ENCODE measurements at places on chromosomes 1 and 21.

- no peak for DNase-seq
Observed at GRCh38 chr1:219074084-219074728, 99.5 kb upstream of the LYPLAL1 start.

DNA sequence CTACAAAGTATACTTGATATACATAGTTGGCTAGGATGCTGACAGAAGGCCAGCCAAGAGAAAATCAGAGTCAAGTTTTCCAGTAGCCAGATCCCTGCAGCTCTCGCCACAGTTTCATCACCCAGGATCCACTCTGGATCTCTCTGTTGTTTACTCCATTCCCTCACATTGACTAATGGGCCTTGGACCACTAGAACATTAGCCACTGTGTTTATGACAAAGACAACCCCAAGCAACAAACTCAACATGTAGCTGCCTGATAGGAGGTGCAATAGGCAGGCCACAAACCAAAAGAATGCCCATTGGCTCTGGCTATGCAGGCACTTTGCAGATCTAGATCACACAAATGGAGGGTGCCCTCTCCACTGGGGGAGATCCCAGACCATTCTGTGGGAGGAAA, 44.2 kb downstream of the ARHGEF11 start:
- DNase-seq: no peak

DNA sequence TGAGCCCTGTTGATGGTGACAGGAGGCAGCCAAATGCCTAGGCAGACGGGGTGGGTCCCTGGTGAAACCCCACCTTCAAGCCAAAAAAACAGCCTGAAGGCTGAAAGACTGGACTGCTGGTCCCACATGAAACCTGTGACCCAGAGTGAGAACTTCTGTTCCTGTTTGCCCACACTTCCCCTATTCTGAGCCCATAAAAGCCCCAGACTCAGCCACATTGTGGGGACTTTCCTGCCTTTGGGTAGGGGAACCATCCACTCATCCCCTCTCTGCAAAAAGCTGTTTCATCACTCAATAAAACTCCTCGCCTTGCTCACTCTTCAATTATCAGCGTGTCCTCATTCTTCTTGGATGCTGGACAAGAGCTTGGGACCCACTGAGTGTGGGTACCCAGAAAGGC, 25.2 kb downstream of the HTR6 start:
- DNase-seq: no peak

GRCh38 chr1:177790566-177790965, 179.3 kb downstream of the SEC16B start:
- DNase-seq: no peak

DNA sequence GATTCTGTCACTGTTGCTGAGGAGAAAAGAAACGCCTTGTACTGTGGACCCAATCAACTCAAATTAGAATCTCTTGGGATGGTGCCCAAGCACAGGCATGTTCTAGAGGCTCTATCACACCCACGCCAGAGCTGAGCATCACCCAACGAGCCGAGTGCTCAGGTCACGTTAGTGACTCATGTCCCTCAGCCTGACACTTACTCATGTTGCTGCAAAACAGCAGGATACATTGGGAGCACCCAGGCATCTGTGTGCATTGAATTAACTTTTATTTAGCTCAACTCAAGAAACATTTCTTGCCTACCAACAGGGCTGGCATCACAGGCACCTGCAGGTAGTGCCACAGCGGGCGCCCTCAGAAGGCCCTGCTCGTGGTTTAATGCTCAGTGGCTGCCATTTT, 149.8 kb downstream of the ETS2 start:
- peak; percentile 72 for DNase-seq

DNA sequence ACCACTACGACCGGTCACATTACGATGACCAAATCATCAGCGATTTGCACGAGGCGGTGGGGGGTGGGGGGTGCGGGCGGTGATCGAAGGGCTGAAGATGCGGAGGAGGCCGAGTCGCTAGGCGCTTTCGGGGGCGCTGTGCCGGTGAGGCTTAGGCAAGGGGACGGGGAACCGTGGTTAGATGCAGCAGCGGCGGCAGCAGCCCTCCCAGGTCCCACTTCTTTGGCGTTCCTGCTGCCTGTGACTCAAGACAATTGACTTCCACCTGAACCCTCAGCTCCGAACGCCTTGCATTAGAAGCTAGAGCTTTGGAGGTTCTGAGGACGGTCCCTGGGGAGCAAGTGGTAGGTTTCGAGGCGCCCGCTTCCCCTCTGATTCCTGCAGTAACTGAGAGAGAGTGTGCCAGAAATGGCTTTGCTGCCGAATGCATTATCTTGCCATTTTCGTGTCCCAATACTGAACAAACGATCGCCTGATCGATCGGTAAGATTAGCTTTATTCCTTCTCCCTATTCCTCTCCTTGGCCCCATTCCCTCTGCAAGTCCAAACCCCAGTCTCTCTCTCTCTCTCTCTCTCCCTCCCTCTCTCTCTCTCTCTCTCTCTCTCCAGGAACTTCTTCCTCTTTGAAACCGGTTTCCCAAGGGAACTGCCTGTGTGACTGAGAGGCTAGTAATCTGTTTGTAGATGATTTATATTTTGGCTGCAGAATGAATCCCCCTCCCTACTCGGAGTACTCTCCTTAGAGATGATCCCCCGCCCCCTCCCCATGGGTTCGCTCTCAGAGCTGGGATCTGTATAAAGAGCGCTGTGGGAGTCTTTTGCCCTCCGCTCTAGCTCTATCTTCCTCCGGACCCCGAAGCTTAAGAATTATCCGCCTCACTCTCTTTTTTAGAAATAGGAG, 735 bp upstream of the BRINP3 start:
- peak; percentile 56 for DNase-seq

DNA sequence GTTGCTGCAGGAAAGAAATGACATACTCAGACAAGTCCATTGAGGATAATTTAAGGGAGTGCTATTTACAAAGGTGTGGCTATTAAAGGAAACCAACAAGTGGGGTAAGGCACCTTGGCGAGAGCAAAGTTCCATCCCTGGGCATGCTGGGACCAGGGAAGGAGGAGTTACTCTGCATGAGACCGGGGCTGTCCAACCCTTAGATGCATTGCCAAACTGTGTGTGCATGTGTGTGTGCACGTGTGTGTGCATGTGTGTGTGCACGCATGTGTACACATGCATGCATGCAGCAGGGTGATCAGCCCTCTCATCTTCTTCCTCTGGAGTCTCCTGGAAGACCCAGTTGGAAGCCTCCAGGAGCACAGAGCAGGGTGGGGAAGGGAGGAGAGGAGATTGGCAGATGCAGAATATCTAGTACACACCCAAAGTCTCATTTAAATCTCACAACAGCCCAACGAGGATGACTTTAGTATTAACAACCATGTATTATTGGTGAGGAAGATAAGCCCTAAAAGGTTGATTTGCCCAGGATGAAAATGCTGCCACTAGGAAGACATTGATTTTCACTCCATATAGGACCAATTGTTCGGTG, 72.2 kb upstream of the CD34 start:
- DNase-seq: no peak

DNA sequence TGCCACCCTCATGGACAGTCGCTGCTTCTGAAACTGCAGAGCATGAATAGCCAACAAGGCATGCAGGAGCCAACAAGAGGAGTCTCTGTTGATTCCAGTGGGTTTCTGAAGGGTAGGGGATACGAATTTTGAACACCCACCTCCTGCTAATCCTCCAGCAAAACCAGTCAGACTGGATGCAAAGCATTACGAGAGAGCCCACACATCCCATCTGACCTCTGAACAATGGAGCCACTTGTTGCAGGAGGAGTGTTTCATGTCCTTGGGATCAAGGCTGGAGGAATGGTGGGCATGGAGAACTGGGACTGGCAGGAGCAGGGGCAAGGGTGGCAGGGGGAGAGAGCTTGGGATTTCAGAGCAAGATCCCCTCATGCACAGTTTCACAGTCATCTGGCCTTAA, 1.6 kb downstream of the VTCN1 start:
- no peak for DNase-seq

Measured in occipital lobe (tissue), 3 donors.